ENCODE measurements at places on chromosomes 16 and 17. TPM values are rescaled to one million over a fixed set of nuclear protein-coding genes. Genes with fewer than 3 reads are reported as not detected.

Gene CSH1
- total RNA-seq = not detected

Gene SOX9
- total RNA-seq = 24.0 TPM

Gene SPATA22
- total RNA-seq = not detected

Gene ABHD15
- 5.8 TPM for total RNA-seq

Gene NTN1
- 11.5 TPM for total RNA-seq

Gene KIF19
- 0.08 TPM for total RNA-seq

Gene MEIOB
- not detected for total RNA-seq

Gene EFCAB3
- not detected for total RNA-seq

Gene SLC16A13
- total RNA-seq = 0.48 TPM

Gene NPIPB9
- 1.6 TPM for total RNA-seq

Gene PIPOX
- total RNA-seq = 0.57 TPM

Gene MYH1
- 0.16 TPM for total RNA-seq

Gene NPIPB4
- 49.6 TPM for total RNA-seq

Gene ZG16B
- not detected for total RNA-seq

Gene RANGRF
- 23.7 TPM for total RNA-seq

Gene PPY
- not detected for total RNA-seq

Gene GPR179
- total RNA-seq = 0.16 TPM

Gene KRT36
- total RNA-seq = not detected

Gene PYY
- total RNA-seq = not detected

Gene NHERF1
- 10.1 TPM for total RNA-seq

Gene PRSS8
- not detected for total RNA-seq

Gene MYH8
- 0.05 TPM for total RNA-seq

Gene CRYBA1
- not detected for total RNA-seq

Gene ARHGDIG
- total RNA-seq = 2.8 TPM

Gene MYH11
- 62.2 TPM for total RNA-seq

Gene PARD6A
- 3.4 TPM for total RNA-seq

Gene BLTP2
- 70.4 TPM for total RNA-seq

Gene CASKIN1
- 1.2 TPM for total RNA-seq

Gene HS3ST6
- not detected for total RNA-seq
